ENCODE measurements at places on chromosomes 4 and X.
A peak's percentile ranks its signal among the peaks of the same experiment; 100 is the strongest.

DNA sequence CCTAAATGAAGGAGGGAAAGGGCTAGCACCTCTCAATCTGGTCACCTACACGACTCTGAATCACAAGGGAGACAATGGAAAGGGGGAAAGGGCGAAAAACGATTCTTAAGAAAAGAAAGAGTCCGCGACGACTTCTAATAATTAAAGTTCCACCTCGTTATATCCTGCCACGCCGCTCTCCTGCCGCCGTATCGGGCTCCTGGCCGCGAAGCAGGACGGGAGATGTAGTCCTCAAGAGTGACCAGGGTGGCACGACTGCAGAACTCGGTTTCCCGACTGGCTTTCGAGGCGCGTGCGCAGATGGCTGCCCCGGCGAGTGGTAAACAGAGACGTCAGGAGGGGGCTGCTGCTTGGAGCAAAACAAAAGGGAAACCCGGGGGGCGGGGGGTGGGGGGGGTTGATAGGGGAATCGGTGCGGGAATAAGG, at the start of gene FOXO4:
Gene FOXO4 (plus strand): TSS at position 297 of the 426 bp plus-strand sequence. CDS start 678 bp downstream, outside the sequence.
- peak; percentile 93 for DNase-seq

GRCh38 chrX:154458116-154458953, at the start of gene PLXNA3:
Gene PLXNA3 (plus strand): TSS chrX:154458281. CDS start chrX:154460184, 1,903 bp downstream.
- peak; percentile 78 for DNase-seq

DNA sequence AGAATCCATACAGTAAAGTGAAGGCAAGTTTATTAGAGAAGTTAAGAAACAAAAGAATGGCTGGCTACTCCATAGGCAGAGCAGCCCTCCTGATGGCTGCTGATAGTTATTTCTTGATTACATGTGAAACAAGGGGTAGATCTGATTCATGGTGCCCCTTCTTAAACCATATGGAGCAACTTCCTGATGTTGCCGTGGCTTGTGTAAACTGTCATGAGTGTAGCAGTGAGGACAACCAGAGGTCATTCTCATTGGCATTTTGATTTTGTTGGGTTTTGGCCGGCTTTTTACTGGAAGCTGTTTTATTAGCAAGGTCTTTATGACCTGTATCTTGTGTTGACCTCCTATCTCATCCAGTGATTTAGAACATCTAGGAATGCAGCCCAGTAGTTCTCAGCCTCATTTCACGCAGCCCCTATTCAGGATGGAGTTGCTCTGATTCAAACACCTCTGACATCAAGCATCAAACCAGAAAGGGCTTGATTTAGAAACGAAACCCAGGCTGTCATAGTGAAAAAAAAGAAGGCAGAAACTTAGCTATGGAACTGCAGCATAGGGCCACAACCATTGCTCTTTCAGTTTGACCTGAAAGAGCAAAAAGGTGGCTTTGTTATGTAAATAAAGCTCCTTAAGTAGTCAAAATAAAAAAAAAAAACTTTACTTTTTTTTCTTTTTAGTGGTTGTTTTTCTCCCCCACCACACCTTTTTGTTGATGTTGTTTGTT, 37.8 kb downstream of the SPCS3 start:
- no peak for DNase-seq

DNA sequence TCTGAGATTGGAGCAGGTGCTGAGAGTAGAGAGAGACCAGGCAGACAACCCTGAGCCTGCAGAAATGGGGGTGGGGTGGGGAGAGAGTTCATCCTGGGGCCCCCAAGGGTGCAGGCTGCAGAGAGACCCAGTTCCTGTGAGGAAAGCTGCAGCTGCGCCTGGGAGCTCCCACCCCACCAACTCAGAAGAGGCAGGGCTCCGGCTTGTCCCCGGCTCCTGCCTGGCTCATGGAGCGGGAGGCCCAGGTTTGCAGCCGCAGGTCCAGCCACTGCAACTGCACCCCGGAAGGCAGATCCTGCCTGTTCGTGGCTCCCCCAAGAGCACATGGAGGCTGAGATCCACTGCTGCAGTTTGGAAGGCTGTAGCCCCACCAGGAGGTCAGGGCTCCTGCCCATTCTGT, 44.2 kb upstream of the DGKK start:
- DNase-seq = no peak

DNA sequence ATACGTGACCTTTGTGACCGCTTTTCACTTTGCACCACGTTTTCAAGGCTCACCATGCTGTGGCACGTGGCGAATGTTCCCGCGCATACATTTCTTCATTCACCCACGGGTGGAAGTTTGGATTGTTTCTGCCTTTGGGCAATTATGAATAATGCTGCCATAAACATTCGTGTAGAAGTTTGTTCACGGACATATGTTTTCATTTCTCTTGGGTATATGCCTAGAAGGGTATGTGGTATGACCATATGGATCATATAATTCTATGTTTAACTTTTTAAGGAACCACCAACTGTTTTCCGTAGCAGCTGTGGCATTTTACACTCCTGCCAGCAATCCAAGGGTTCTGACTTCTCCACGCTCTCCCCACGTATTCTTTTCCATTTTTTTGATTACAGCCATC, 60.9 kb upstream of the MXD4 start:
- no peak for DNase-seq

DNA sequence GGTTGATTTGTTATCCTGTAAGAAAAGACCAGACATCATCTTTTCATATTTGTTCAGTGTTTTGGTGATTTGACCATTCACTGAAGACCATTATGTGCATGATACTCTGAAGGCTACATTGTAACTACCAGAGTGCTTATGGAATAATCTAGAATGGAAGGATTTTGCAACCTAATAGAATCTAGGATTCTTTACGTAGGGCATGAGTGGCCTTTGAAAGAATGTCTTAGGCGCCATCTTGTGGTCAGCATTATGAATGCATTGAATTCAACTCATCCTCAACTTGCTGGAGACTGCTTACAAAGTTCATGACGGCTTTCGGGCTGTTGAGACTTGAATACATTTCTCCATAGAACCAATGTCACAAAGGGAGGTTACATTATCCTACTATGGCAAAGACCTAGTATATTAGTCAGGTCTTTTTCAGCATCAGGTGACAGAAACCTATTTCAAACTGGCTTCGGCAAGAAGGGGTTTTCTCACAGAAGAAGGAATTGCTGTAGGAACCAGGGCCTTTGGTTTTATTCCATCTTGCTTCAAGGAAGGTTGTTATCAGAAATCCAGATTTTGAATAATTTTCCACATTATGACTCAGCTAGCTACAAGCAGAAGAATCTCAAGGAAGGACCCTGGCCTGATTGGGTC, 104.1 kb downstream of the GPAT3 start:
- DNase-seq = peak; percentile 75

DNA sequence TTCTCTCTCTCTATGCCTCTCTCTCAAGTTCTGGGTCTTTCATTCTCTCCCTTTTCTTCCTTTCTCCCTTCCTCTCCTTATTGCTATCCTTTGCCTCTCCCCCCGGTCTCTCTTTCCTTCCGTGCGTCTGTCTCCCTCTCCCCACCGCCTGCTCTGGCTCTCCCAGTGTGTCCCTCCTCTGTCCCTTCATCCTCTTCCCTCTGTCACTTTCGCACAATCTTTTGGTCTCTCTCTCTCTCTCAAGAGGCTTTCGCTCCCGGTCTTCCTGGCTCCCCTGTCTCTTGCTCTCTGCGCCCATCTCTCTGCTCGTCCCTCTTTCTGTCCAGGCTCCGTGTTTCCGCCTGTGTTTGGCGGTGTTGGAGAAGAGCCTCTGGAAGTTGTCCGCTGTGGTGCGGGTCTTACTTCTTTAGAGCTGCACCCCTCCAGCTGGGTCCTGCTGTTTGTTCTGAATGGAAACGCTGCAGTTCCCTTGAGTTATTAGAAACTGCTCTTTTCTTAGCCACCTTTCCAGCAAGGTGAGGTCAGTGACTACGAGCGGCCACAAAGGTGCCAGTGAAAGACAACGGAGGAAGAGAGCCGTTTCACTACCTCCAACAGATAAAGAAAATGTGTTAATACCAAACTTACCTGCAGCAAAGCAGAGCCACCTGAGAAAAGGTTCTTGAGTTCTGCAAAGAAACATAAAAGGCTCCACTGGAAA, 1.1 kb downstream of the BMPR1B start:
- DNase-seq = no peak

DNA sequence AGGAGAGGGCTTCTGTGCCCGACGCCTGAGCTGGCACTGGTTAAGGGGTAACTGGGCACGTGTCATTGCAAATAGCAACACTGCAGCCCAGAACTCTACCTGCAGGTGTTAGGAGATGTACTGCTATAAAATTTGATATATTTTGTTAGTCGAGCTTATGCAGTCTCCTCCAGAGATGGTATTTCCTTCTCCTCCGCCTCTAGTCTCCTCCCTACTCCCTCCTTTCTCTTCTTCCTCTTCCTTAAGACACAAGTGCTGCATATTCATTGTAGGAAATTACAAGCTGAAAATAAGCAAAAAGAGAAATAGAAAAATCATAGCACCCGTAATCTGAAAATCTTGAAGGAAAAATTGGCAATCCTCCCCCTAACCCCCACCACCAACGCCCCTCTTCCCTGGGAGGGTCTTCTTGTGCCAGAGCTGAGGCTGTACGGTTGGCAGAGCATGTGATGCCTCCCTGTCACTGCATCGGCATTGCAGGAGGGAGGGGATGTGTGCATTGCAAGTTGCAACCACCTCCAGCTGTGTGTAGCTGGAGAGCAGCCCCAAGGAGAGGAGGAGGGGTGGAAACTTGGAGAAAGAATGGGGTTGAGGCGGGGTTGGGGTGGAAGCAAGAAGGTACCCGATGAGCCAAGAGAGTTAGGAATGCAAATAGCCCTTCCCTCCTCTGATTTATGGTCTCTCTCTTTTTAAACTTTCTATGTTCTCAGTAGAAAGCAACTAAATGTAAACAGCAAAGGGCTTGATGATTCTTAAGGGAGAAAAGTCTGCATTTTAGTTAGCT, 48.3 kb upstream of the MND1 start:
- no peak for DNase-seq

- DNase-seq = peak; percentile 44
Observed at GRCh38 chr4:76430519-76431388, 4.3 kb upstream of the SHROOM3 start.

DNA sequence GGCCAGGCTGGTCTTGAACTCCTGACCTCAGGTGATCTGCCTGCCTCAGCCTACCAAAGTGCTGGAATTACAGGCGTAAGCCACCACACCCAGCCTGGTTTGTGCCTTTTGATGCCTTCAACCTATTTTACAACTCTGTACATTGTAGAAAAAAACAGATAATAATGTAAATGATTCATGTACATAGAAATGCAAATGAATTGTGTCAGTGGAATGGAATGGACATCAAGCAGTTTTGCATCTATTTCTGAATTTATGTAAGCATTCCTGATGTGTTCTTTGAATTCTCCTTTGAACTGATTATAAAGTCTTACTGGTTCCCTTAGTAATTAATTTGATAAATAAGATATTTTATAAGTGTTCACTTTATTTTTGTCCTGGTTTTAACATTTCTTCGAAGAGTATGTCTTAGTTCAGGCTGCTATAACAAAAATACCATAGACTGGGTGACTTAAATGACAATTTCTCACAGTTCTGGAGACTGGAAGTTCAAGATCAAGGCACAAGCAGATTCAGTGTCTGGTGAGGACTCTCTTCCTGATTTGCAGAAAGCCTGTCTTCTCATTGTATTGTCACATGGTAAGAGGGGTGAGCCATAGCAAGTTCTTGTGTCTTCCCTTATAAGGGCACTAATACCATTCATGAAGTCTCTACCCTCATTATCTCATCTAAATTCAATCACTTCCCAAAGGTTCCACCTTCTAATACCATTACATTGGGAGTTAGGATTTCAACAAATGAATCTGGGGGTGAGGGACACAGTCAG, 162.2 kb upstream of the S100G start:
- no peak for DNase-seq

DNA sequence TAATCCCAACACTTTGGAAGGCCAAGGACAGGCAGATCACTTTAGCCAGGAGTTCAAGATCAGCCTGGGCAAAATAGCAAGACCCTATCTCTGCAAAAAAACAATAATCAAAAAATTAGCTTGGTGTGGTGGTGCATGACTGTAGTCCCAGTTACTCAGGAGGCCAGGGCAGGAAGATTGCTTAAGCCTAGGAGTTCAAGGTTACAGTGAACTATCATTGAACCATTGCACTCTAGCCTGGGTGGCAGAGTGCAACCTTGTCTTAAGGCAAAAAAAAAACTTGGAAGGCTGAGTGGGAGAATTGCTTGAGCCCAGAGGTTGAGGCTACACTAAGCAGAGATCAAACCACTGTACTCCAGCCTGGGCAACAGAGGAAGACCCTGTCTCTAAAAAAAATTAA, 5.2 kb upstream of the FRYL start:
- no peak for DNase-seq

- DNase-seq = no peak
Observed at GRCh38 chr4:118396881-118397622, 44.2 kb upstream of the PRSS12 start.
